ENCODE measurements at places on chromosomes 7 and 10. TPM values are rescaled to one million over a fixed set of nuclear protein-coding genes. Genes with fewer than 3 reads are reported as not detected.

DNA sequence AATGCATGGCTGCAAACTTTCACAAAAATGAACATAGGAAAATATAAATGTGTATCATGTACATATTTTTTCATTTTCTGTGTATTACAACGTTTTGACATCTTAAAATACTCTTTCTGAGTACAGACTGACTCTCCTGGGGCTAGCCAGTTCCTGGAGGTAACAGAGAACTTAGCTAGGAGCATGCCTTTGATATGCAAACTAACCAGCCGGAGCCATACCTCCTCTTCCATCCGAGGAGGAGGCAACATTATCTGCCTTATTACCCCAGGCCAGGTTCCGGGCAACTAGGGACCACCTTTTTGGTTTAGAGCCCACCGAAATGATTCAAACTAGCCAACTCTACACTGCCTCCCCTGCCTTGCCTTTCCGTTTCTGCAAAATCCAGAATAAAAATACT, 33.7 kb upstream of the HECW1 start:
- no peak for DNase-seq

DNA sequence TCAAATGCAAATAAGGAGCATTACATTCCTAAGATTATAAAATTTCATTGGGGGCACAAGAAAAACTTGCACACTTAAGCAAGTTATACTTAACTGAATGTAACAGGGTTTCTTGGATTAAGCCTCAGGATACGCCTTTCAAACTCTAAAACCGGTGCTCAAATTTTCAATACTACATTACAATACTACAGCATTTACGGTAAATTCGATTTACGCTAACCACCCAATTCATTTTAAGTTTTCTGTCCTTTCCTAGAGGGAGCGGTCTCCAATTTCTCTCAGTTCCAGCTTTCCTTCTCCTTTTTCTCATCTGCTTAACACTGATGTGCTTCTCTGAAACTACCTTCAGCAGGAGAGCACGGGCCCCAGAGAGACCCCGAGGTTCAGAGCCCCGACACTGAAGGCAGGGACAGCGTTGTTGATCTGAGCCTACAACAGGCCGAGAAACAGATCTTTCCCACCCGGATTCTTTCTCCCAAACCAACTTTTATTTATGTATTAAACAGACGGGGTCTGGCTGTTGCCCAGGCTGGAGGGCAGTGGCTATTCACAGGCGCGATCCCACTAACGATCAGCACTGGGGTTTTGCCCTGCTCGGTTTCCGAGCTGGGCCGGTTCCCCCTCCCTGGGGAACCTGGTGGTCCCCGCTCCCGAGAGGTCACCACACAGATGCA, 798 bp downstream of the ZNF425 start:
- DNase-seq: no peak

DNA sequence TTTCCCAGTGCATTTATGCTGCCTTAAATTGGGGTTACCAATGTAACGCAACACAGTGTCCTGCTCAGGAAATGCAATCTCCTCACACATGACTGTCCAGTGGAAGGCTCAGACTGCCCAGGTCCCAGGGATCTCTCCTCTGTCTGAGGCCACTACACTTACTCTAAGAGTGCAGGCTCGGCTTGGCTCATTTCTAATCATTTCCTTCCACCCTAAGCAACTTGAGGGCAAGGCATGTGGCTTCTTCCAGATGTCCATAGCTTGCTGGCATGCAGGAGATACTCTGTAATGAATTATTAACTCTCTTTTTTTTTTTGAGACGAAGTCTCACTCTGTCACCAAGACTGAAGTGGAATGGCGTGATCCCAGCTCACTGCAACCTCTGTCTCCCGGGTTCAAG, 23.7 kb downstream of the PLAC9 start:
- DNase-seq: no peak

DNA sequence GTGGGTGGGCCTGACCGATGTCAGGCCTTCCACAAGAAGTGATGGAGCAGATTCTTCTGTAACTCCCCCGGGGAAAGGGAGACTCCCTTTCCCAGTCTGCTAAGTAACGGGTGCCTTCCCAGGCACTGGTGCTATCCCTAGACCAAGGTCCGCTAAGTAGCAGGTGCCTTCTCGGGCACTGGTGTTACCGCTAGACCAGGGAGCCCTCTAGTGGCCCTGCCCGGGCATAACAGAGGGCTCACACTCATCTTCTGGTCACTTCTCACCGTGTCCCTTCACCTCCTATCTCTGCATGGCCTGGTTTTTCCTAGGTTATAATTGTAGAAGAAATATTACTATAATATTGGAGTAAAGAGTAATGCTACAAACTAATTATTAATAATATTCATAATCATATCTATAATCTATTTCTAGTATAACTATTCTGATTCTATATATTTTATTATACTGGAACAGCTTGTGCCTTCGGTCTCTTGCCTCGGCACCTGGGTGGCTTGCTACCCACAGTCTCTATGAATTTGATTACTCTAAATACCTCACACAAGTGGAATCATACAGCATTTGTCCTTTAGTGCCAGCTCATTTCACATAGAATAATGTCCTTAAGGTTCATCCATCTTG, 1378.7 kb downstream of the XPNPEP1 start:
- peak; percentile 3 for DNase-seq

RET gene
- not detected for total RNA-seq

DNA sequence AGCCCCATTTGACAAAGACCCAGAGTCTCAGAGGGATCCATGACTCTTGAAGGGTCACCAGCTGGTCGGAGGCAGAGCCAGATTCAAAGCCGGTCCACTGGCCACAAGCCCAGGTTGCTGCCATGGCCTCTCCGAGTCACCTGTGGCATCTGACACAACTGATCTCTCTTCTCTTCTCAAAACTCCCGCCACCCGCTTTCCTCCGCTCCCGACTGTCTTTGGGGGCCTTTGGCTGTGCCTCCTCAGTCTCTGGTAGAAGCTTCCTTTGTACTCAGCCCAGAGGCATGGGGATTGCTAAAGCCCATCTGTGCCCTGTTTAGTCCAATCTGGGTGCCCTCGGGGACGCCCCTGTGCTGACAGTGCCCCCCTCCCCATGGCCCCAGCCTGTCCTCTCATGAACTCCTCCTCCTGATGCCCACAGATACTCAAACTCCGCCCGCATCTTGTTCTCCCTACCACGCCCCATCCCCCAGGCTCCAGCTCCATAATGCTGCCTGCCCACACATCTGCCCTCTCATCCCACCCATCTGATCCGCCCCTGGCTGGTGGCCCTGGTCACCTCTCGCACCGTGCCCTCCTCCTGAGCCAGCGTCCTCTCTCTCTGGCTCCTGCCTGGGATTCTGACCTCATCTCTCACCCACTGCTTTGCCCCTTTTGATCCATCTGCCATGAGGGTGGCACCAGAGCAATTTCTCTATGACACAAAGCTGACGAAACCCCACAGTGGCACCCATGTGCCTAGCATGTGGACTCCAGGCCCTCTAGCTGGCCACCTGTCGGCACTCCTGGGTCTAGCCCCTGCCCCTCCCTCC, 150.6 kb downstream of the SLIT1 start:
- no peak for DNase-seq

DNA sequence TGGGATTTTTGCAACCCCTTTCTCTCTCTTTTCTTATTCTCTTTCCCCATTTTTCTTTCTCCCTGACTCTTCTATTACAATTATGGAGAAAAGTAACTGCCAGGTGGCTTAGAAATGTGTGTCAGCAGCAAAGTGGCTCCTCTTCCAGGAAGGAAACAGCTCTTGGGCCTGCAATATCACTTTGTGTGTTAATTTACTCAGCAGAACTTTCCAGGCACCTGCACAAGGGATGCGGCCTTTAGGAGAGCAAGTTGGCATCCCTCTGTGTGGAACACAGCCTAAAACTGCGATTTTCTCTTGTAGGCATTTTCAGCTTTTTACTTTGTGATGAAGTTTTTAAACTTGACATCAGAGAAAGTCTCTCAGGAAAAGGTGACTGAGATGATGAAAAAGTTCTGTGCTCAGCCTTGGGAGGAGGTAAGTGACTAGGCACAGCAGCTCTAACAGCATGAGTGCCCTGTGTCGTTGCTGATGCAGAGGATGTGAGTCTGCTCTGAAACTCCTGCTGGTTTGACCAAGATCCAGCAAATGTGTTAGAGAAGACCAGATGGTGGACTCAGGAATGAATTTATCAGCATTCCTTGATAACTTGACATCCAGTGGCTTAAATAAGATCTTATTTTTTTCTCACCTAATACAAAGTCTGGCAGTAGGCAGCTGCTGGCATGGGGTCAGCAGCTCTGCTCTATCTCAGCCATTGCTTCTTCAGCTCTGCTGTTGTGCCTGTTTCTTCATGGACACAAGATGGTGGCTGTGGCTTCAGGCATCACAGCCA, 47.4 kb upstream of the CC2D2B start:
- DNase-seq: no peak

DNA sequence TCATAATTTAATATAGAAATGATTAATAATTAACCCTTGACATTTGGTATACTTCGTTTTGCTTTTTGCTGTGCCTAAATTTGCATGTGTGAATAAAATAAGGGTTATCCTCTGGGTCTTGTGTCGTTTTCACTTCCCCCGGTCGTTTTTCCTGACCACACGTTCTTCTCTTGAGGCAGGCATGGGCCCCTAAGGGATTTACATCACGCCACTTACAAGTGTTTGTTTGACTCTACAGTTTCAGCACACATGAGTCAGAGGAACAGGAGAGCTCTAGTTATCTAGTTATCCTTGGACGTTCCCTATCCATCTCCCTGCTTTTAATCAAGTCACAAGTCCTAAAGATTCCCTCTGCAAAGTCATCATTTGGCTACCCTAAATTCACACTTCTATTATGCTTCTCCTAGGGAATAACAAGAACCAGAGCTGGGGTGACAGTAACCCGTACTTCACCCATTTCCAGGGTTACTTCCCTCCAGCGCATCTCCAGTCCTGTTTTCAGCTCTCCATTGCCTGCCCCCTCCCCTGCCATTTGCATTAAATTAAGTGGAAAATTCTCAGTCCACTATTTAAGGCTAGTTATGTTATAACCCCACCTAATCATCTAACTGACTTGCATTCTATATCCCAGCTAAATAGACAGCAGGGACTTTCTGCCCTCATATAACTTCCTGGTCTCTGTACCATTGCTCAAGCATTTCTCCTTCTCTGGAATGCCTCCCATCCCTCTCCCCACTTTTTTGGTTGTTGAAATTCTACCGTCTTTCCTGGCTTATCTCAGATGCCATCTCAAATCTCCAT, 206.9 kb downstream of the PTEN start:
- no peak for DNase-seq

AKR1C8 gene
- not detected for total RNA-seq

DNA sequence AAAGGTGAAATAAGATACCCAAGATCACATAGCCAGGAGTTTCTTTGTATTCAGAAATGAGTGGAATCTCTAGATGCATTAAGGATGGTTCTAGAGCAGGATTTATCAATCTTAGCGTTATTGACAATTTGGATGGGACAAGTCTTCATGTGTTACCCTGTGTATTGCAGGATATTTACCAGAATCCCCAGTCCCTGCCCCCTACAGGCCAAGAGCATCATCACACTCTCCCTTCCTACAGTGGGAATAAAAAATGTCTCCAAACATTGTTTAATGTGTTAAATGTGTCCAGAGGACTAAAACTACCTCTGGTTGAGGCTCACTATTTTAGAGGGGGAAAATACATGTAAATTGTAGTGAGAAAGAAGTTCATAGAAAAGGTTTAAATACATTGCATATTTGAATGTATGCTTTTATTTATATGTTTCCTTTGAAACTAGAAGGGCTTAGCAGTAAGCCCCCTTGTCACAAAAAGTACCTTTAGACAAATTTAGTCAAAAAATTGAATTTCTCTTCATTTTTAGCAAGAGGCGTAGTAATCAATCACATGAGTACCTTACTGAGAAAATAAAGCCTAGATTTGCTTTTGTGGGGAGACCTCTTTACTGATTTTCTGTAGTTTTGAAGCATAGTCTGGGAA, 141.2 kb downstream of the MLLT10 start:
- peak; percentile 64 for DNase-seq
